ENCODE measurements at places on chromosomes 12 and 14. TPM values are rescaled to one million over a fixed set of nuclear protein-coding genes. Genes with fewer than 3 reads are reported as not detected.

Gene FAM90A1
- 0.80 TPM for polyA plus RNA-seq

Gene OR6J1
- polyA plus RNA-seq, result not detected

GRCh38 chr12:3692616-3693365 is 60.1 kb downstream of the CRACR2A start:
- no peak for DNase-seq

Gene DBX2
- not detected for polyA plus RNA-seq

Gene E2F7
- not detected for polyA plus RNA-seq
